Activated naive CD4-positive, alpha-beta T cell treated with anti-CD3 and anti-CD28 coated beads, Interleukin-2, amount 50 U/mL, for 72 hours (primary cell): ENCODE measurements at places on chromosomes 1 and 21. TPM values are rescaled to one million over a fixed set of nuclear protein-coding genes. Genes with fewer than 3 reads are reported as not detected.

STRIP1 gene
- 39.8 TPM for total RNA-seq

GSTM1 gene
- total RNA-seq = 129 TPM

ERG gene
- total RNA-seq = not detected

DYNLT5 gene
- not detected for total RNA-seq

- no peak for DNase-seq
These were observed 1.2 kb downstream of the TUT4 start for GRCh38 chr1:52551507-52552235.

DNA sequence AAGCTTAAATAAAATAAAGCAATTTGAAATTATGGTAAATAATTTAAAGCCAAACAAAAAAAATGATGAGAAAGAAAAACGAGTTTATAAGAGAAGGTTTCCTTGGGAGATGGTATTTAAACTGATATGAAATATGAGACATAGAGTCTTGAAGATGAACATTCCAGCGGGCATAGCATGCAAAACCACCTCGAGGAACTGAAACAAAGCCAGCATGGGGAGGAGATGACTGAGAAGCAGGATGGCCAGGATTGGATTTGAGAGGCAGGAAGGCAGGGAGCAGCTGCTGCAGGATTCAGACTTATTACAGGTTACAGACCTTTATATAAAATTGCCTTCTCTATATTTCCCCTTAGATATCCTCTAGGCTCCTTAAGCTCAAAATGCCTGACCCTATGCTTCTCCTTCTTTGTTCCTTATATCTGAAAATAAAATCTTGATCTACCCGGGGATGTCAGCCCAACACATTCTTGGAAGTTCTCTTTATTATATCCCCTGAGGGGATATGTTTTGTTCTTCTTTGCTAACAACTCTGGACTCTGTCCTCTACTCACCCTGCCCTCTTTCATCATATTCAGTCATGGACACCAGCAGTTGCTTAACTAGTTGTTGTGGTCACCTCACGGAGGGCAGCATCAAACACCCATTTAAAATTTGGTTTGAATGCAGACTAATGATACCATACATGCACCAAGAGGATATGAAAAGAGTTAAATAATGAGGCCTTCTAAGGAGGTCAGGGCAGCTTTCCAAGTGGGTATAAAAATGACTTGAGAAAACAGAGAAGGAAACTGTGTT, 719.1 kb upstream of the B3GALT2 start:
- DNase-seq = no peak

DNA sequence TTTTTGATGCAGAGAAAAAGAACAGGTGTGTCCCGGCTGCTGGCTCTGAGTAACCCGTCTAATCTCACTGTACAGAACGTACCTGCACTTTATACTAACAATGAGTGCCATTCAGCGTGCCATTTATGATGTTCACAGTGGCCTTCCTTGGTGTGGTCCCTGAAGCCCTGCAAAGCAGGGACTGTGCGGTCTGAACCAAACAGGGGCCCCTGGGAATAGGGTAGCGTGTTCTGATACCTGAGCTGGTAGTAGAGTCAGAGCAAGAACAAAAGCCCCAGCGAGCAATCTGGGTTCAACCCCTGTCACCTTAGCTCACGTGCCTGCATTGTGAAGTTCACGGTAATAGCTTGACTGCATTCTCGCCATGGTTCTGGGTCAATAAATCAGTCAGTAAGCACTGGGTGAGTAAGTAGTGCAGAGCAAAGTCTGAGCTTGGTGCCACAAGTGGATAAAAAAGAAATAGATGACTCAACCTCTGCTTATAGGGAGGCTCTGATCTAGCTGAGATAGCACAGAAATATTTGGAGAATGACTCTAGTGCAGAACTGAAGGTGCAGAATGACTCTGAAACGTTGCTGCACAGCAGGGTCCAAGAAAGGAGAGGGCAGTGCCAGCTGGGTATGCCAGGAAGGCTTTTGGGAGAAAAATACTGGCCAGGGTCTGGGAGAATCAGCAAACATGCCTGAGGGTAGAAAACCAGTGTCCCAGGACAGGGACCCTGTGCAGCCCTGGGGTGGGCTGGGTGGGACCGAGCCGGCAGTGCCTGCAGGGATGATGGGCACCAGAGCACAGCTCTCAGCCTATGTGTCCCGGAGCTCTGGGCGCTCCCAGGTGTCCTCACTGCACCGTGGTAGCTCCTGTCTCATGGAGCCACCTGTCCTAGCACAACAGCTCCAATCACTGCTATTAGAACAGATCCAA, 125.9 kb downstream of the RHOU start:
- no peak for DNase-seq

- DNase-seq = no peak
These were observed 17.3 kb downstream of the SMAP2 start for GRCh38 chr1:40390857-40391256.

DNA sequence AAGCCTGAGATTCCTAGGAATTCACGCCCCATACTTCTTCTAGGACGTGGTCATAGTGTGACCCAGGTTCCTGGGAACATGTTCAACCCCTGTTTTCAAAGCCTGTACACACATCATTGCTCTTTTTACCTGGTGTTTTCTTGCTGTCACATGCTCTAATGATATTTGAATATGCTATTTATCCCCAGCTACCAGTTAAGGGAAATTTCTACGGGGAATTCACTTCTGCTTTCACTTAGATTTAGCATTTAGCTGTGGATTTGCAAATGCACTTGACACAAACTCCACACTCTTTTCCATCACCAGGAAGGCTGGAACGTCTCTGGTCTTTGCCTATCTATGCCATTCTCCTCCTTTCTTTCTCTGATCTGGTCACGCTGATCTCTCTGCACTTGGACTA, 11.3 kb upstream of the SAMSN1 start:
- DNase-seq = no peak

GRCh38 chr21:22679207-22679606, 1681.0 kb downstream of the NCAM2 start:
- DNase-seq = no peak

DNA sequence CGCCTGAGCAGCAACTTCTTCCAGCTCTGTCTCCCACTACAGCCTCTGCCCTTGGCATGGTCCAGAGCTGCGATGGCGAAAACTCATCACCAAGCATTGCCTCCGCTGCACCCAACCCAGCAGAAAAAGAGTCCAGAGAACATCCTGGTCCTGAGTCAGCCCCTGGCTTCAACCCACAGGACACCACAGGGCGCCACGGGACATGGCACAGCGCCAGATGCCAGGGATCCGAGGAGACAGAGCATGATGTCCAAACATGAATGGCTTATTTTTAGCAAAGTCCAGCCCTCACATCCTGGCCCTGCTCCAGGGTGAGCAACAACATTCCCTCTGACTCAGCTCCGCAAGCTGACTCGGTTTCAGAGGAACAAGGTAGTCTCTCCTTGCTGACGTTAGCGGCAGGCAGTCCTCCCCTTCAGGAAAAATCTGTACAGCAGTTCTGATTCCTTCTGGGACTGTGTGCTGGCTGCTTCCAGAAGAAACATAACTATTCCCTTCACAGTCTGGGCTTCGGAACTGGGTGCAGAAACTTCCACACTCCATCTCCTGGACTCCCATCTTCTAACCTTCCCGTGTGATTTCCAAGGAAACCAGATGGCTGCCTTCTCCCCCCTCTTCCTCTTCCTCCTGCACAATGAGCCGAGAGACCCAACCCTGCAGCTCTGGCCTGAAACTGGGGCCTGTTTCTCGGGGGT, 131.3 kb downstream of the TOMM20 start:
- peak; percentile 44 for DNase-seq

GRCh38 chr1:208106218-208106617, 138.0 kb downstream of the PLXNA2 start:
- DNase-seq = no peak

DNA sequence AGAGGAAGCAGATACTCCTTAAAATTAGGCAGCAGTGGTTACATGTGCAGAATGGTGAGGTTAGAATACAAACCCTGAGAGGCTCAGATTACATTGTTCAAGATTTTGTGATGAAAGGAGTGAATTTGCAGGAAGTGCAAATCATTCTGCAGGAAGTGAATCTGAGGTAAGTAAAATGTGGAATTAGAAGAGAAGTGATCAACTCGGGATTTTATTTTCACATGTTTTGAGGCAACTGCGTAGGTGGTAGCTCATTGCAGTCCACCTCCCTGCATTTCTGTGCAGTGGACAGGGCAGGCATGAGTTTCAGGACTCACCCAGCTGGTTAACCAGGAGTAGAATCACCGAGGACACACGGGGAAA, 2.1 kb upstream of the PLA2G2C start:
- no peak for DNase-seq
